Muscle of leg (tissue), 16 donors: ENCODE measurements at places on chromosomes 1 and 21. TPM values are rescaled to one million over a fixed set of nuclear protein-coding genes. Genes with fewer than 3 reads are reported as not detected.

FOXD2 gene
- total RNA-seq, result 0.22 TPM

SDC3 gene
- 21.9 TPM for total RNA-seq

SYT11 gene
- 12.0 TPM for total RNA-seq

PRDM16 gene
- 0.66 TPM for total RNA-seq

TAL1 gene
- 3.0 TPM for total RNA-seq

B3GALT5 gene
- total RNA-seq, result 0.27 TPM

TRIM67 gene
- total RNA-seq, result 0.04 TPM

ZBTB8B gene
- 0.13 TPM for total RNA-seq

NBPF9 gene
- total RNA-seq, result 21.2 TPM

ABL2 gene
- total RNA-seq, result 8.3 TPM

SEMA4A gene
- 2.5 TPM for total RNA-seq

VSIG8 gene
- not detected for total RNA-seq

OR2T27 gene
- total RNA-seq, result not detected

ALX3 gene
- total RNA-seq, result not detected
